ENCODE measurements at places on chromosomes 1 and 21.

DNA sequence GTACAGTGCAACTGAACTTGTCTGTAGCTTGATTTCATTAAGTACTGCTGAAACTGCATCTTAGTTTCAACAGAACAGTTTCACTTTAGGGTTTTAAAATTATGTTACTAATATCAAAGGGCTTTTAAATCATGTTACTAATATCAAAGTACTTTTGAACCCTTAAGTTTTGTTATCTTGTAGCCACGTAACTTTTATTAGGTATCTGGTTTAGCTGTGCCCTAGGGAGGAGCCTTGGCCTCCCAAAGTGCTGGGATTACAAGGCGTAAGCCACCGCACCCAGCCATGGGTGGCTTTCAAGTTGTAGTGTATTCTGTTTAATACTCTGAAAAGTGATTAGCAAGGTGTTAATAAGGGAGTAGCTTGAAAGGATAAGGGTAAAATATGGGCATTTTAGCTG lies 2.0 kb downstream of the KDM4A start:
- no peak for DNase-seq

DNA sequence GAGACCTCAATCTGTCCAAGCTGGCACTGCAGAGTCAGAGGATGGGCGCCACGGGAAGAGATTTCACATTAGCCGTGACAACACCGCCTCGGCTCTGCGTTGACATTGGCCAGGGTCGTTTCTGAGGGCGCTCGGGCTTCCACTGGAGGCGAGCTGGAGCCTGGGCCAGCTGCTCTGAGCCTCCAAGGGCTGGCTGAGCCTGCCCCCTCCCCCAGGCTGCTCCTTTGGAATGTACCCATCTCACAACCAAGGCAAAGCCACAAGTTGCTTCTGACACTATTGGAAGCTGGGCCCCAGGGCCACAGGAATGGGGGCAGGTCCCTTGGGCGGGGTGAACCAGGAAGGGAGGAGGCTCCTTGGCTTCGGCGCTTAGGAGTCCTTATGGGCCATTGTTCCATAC lies 12.7 kb downstream of the GPR3 start:
- DNase-seq, result no peak

- no peak for DNase-seq
Measured at GRCh38 chr1:109248797-109249629, at the start of gene CELSR2. Gene CELSR2 (plus strand): TSS chr1:109249539. CDS start chr1:109250080, 541 bp downstream.

- no peak for DNase-seq
Measured at GRCh38 chr1:96346719-96347118, 374.9 kb upstream of the PTBP2 start.

GRCh38 chr1:151171190-151171589 lies 4.6 kb downstream of the TMOD4 start:
- no peak for DNase-seq

- no peak for DNase-seq
Measured at GRCh38 chr21:35325953-35326352, 276.9 kb upstream of the RUNX1 start.

- no peak for DNase-seq
Measured at GRCh38 chr1:37083603-37084002, 49.3 kb upstream of the GRIK3 start.

DNA sequence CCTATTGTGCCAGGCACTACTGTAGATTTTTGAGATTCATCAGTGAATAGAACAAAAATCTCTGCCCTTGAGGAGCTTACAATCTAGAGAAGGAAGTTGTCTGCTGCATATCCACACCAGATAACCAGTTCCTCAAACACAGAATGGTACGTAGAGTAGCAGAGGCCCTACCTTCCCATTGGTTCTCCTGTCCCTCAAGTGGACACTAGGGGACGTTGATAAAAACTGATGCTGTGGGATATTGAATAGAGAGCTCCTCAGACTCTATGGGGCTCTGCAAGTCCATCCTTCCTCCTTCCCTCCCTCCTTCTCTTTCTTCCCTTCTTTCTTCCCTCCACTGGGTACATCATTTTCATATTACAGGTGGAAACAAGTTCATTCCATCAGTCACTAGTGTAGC lies 371.3 kb downstream of the PBX1 start:
- no peak for DNase-seq

GRCh38 chr1:119220991-119221390 lies 80.5 kb upstream of the WARS2 start:
- DNase-seq, result no peak

DNA sequence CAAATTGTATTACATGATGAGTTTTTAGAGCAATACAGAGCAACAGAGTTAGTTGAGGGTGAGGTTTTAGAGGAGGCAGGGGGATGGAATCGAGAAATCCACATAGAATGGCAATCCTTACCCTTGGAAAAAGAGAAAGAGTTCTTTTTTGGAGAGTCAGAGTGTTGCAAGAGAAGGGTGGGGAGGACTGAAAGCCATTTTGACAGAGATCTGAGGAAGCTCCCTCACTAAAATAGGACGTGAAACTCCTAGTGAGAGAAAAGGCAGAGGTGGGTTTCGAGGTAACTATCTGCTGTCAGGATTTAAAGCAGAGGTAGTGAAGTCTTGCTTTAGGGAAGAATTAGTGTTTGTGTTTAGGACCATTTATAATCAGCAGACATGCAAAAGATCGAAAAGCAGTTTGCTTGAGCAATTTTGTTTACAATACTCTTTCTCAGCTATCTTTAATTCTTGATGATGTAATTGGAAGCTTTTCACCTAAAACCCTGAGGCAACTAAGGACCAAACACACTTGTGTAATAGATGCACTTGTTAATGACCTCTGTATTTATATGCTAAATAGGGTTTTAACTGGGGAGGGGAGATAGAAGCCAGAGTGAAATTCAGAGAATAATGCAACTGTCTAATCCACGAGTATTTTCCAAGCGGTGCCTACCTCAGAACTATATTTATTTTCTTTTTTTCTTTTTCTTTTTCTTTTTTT lies 20.0 kb downstream of the ADAMTS5 start:
- no peak for DNase-seq
